Thymus (tissue), 14 donors: ENCODE measurements at places on chromosomes 4 and X. TPM values are rescaled to one million over a fixed set of nuclear protein-coding genes. Genes with fewer than 3 reads are reported as not detected.

GRCh38 chr4:985123-985830 is 1.6 kb upstream of the IDUA start:
- no peak overlapping the region for H3K27ac ChIP-seq
- H3K4me3 ChIP-seq = peak overlapping the region; percentile 35
- peaks cover 24% of the 10 kb centered on the region for H3K4me1 ChIP-seq
- peaks cover 7% of the 10 kb centered on the region for H3K36me3 ChIP-seq
- H3K27me3 ChIP-seq = no peaks in the 10 kb centered on the region

The PDZD4 gene
- polyA plus RNA-seq = 7.9 TPM

DNA sequence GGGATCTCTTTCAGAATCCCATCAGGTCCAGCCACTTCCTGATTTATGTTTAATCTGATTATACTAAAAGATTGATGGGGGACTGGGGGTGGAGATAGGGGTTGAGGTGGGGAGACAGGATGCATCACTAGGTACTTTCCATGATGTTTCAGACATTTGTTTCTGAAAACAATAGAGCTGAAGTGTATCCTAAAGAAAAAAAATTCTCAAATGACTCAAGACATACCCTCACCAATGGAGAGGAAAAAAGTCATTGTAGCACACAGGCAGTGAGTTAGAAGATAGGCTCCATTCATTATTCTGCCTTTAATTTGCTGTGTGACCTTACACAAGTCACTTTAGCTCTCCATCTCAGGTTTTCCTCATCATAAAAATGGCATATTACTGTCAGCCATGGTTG is 33.1 kb downstream of the LHFPL1 start:
- H3K4me3 ChIP-seq = no peak overlapping the region
- no peak for DNase-seq
- H3K27ac ChIP-seq = no peak overlapping the region
- H3K27me3 ChIP-seq = no peaks in the 10 kb centered on the region
- no peaks in the 10 kb centered on the region for H3K4me1 ChIP-seq

The DUSP21 gene
- not detected for polyA plus RNA-seq

DNA sequence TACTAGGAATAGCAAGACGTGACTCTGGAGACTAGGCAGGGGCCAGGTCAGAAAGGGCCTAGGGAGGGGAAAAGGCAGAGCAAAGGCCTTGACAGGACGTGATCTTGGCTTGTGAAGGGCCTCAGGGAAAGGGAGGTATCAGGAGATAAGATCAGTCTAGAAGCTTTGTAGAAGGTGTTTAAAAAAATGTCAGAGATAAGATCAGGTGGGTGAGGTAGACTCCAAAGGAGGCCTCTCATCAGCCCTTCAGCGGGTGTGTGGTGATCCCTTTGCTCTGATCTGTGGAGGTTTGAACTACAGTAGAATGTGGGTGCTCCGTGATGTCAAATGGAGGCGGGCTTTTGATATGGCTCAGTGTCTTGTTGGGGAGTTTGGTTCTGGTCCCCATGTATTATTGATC is 78.8 kb upstream of the PRPS1 start:
- peak; percentile 11 for DNase-seq
- peaks cover 7% of the 10 kb centered on the region for H3K27me3 ChIP-seq
- H3K4me3 ChIP-seq = no peak overlapping the region
- no peaks in the 10 kb centered on the region for H3K36me3 ChIP-seq
